ENCODE measurements at places on chromosomes 4 and X.

- DNase-seq, result no peak
Measured at GRCh38 chr4:17781300-17782287, at the start of gene FAM184B. Gene FAM184B (minus strand): TSS chr4:17781621. CDS start chr4:17781299, 322 bp downstream.

GRCh38 chr4:1192493-1193205 lies 20.3 kb upstream of the SPON2 start:
- no peak for DNase-seq

- no peak for DNase-seq
Measured at GRCh38 chr4:25068386-25068785, 37.6 kb upstream of the LGI2 start.

- no peak for DNase-seq
Measured at GRCh38 chrX:44344194-44344593, 722 bp upstream of the EFHC2 start.

DNA sequence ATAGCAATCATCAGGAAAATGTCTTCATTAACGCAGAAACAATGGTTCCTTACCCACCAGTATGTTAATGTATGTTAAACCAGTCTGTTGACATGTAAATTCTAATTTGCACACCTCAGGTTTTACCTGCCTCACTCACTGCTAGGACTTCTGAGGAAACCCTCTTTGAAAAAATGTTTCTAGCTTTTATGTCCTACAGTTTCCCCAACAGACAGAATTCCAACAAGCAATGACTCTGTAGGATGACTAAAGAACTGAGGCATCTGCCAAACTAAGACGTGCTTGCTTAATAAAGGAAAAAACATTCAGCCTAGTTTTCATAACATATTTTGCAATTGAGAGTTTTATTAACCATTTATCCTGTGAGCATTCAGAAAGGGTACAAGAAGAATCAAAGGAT lies 20.6 kb upstream of the SOX3 start:
- no peak for DNase-seq

DNA sequence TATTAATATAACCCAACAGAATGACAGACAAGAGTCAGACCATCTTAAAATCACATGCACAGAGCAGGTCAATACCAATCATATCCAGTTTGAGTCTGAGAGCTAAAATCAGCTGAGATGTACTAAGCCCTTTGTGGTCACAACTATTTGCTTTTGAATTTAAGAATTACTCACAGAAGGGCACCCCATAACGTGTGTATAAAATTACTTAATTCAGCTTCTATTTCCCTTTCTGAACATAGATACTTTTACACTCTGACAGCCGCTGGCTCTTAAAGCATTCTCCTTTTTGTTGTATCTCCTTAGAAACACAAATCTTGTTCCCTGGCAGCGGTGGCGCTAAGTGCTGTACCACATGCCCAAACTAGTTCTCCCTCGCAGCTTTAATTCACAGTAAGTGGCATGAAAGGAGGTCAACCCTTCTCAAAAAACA lies 14.8 kb upstream of the PPARGC1A start:
- no peak for DNase-seq

DNA sequence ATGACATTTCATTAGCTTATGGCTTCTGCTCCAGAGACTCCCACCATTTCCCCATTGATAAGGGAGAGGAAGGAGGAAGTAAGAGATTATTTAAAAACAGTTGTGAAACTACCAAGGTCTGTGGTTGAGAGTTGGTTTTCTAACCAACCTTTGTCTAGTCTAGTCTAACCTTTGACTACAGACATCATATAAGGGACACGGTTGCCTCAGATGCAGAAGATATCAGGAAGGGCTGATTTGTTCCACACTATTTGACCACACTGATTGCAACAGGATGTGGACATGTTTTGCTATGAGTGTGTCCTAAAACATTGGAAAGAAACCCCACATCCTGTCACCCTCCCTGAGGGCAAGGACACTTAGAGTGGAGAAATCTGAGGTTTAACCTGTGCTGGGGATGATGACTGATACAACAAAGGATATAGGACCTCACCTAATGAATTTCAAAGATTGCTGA lies 53.0 kb downstream of the COQ2 start:
- no peak for DNase-seq
